ENCODE measurements at places on chromosomes 4 and X.

GRCh38 chr4:183326853-183327252, 4.6 kb upstream of the CLDN24 start:
- no peak for DNase-seq

- no peak for DNase-seq
Observed at GRCh38 chrX:140439476-140439875, 65.4 kb downstream of the SOX3 start.

- no peak for DNase-seq
Observed at GRCh38 chr4:104919406-104919805, 227.3 kb upstream of the TET2 start.

DNA sequence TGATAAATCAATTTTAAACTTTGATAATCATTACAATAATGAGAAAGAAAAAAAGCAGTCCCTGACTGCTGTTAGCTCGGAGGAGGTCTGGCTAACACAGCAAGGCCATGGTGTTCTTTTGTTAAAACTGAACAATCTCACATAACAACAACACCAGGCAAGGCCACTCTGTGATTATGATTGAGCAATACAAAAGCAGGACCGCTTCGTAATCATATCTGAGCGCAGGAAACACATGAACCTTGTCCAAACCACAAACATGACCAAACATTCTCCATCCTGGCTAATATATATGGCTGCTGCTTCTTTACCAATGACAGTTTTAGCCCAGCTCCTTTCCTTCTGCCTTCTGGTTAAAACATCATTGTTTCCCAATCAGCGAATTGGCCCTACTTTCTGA, 76.8 kb upstream of the DDX53 start:
- peak; percentile 75 for DNase-seq

DNA sequence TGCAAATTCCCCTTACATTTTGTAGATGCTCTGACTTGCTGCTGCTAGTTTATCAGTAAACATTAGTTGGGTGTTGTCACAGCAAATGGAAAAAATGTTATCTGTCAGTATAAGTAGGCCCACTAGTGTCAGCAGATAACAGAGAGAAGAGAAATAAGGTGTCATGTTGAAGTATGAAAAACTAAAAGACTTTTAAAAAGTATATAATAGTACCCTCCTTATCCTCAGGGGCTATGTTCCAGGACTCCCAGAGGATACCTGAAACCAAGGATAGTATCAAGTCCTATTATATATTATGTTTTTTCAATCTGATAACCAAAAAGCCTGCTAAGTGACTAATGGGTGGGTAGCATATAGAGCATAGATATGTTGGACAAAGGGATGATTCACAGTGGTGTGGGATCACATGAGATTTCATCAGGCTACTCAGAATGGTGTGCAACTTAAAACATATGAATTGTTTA, 11.6 kb upstream of the BMP2K start:
- DNase-seq, result no peak

DNA sequence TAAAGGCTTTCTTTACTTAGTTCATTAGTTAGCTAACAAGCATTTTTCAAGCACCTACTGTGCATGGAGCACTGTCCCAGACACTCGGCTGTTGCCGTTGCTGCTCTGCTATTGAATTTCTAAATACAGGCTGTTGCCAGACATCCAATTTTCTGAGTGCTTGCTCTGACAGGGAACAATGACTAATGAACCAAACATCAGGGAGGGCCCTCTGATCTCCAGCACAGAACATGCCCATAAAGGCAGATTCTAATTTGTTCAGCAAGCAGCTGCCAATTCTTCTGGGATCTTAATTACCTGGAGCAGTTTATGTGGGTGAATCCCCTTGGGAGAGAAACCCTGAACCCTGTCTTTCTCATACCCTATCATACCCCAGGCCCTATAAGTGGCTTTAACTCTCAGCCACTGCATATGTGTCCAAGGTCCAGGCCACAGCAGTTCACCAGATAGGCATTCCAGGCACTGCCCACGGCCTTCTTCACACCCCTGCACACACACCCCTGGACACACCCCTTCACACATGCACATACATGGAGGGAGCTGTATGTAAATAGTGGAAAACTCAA, 27.9 kb downstream of the TSC22D3 start:
- no peak for DNase-seq

DNA sequence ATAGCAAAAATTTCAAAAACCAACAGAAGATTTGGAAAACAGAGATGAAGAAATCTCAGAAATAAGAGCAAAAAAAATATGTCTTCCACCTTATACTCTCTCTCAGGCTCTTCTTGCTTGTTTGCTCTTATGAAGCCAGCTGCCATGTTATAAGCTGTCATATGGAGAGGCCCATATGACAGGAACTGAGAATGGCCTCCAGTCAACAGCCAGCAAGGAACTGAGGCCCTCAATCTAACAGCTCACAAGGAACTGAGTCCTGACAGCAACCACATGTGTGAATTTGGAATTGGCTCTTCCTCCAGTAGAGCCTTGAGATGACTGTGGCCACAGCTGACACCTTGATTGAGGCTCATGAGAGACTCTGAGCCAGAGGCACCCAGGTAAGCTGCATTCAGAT, 51.3 kb upstream of the MAOA start:
- DNase-seq, result no peak

DNA sequence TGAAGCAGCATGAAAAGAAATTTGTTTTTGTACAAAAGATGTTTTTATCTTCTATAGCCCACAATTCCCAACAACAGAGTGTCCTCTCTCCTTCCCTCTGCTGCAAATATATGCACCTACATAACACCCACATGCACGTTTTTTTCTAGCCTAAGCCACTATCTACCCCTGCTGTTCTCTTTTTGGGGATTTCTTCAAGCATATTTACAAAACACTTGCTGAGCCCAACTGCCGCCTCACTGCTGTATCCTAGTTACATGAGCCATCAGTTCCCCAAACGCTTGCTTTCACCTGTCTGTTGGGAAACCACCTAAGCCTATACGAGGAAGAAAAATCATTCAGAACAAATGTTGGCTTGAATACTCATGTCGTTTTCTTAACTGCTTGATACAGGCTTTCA, 127.2 kb downstream of the CHRNA9 start:
- no peak for DNase-seq

Measured in H4 (cell line).